ENCODE measurements at places on chromosomes 6 and 20.

DNA sequence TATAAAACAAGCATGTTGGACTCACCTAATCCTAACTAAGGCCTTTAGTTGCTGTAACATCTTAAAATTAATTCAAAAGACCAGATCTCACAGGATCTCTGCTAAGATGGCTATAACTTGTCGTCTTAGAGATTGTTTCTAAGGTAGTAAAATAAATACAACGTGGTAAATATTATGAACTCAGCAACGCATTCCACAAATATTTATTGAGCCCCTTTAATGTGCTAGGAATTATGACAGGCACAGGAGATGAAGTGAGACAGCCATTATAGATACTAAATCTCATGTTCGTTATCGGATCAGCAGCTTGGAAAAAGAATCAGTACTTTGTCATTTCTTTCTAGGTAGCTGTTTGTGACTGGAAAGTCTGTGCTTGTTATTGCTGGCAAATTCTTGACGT lies 20.9 kb upstream of the MCM3 start:
- no peak for DNase-seq

- no peak for DNase-seq
These were observed 529.6 kb downstream of the DHX35 start for GRCh38 chr20:39491711-39492110.

- no peak for DNase-seq
These were observed 31.3 kb upstream of the ZSCAN23 start for GRCh38 chr6:28474441-28475219.

GRCh38 chr6:108591040-108591816 lies 30.5 kb downstream of the FOXO3 start:
- no peak for DNase-seq

DNA sequence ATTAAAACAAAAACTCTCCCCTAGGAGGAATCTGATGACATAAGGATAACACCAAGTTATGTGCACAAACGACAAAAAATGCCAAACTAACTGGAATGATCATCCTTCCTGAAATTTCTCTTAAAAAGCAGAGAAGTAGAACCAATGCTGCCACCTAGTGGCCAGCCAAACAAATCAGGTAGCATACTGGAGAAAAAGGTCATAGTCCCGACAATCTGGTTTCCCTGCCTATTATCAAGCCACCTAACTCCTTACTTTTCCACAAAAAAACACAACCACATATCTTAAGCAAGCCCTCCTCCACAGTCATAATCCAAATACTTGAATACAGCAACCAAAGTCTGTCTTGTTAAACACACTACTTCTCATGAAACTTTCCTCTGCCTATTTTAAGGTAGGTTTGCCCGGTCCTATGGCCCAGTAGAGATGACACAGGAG lies 5.3 kb downstream of the OARD1 start:
- no peak for DNase-seq

GRCh38 chr20:51233345-51233744 lies 210.4 kb upstream of the KCNG1 start:
- DNase-seq, result no peak

- DNase-seq, result no peak
These were observed 59.9 kb downstream of the SULF2 start for GRCh38 chr20:47725248-47725973.
